CD4-positive, alpha-beta T cell treated with Interleukin-12 subunit alpha and Interleukin-12 subunit beta, for 1 hour (primary cell): ENCODE measurements at places on chromosomes 16 and 17.

GRCh38 chr17:45284176-45285140 lies 22.6 kb upstream of the SPATA32 start:
- peak; percentile 46 for DNase-seq

DNA sequence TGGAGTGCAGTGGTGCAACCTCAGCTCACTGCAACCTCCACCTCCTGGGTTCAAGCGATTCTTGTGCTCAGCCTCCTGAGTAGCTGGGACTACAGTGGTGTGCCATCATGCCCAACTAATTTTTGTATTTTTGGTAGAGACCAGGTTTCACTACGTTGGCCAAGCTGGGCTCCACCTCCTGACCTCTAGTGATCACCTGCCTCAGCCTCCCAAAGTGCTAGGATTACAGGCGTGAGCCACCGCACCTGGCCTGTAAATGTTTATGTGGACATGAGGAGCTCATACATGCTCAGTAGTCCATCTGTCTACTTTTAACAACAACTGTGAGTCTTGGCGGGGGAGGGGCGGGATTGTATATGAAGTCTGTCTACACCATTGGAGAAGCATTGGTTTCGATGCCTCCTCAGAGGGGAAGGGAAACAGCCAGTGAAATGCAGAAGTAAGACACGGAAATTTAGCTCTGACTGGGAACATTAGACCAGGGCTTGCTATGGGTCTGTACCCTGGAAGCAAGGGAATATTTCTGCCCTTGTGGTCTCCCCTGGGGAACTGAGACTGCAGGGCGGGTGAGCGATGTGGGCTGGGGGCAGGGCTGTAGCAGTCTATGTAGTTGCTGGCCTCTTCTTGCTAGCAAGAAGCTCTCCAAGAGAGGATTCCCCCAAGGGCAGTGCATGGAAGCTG lies 9.3 kb downstream of the NUBP1 start:
- DNase-seq, result peak; percentile 16

DNA sequence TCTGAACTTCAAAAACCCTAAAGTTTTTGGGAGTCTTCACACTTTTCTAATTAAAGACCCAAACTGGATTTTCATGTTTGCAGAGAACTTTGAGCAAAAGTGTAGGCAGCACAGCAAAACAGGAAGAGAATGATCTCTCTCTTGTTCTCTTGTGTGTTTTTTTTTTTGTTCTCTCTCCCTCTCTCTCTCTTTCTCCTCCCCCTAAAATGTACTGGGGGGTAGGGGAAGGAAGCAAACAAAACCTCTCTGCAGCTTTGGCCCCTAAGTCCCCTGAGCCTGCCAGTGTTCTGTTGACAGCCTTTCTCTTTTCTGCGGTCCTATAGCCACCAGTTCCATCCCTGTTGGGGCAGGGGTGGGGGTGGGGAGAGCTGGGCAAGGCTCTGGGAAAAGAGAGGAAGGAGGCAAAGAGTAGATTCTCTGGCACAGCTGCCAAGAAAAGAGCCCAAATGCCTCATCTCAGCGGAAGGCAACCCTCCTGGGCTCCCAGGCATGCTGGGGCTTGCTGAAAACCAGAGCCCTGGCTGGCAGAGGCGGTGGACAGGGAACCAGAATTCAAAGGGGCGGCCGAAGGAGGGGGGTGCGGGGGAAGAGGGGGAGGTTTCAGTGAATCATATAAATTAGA lies 295.3 kb downstream of the SOX9 start:
- no peak for DNase-seq

GRCh38 chr16:23348579-23349469 lies 46.7 kb downstream of the SCNN1B start:
- DNase-seq, result no peak
